HTR-8/SVneo (cell line): ENCODE measurements at places on chromosomes 2 and 18.

GRCh38 chr2:106117882-106118684 is 76.0 kb downstream of the UXS1 start:
- DNase-seq: no peak

GRCh38 chr2:46116553-46116991 is 180.6 kb upstream of the EPAS1 start:
- no peak for DNase-seq

DNA sequence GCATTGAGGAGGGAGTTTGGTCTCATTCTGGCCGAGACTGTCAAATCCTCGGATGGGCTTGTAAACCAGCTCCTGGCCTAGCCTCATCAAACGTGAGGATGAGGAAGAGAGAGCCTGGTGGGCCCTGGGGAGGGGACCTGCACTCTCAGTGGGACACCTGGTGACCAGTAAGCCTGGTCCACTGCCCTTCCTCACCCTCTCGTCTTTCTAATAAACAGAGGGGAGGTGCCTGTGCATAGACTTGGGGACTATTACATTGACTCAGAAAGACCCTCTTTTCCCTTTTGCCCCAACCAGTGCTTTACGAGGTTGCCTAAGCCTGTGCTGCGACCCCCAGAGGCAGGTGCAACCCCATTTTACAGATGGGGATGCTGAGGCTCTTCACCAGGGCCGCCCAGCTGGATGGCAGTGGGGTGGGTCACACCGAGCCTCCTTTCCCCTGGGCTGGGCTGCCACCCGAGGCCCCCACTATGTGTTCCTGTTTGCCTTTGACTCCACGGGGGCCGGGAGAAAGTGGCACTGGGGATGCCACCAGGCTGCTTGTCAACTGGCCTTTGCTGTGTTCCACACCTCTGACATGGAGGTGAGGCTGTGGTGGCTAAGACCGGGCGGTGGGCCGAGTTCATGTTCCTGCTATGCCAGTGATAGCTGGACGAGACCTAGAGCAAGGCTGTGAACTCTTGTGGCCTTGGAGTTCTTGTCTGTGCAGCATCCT is 85.9 kb downstream of the GLI2 start:
- no peak for DNase-seq

DNA sequence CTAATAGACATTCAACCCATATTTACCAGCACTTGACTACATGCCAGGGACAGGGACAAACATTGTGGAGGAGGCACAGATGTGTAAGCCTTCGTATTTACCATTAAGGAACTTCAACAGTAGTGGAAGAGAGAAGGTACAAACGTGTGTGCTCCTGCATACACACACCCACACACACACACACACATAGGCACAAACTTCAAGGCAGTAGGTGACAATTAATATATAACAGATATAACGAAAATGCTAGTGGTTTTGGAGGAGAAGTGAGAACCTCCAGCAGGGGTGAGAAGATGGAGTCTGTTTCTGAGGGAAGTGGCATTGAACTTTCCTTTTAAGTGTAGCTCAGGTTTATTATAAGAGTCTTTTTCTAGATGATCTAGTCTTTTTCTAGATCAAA is 231.1 kb downstream of the SETBP1 start:
- no peak for DNase-seq

DNA sequence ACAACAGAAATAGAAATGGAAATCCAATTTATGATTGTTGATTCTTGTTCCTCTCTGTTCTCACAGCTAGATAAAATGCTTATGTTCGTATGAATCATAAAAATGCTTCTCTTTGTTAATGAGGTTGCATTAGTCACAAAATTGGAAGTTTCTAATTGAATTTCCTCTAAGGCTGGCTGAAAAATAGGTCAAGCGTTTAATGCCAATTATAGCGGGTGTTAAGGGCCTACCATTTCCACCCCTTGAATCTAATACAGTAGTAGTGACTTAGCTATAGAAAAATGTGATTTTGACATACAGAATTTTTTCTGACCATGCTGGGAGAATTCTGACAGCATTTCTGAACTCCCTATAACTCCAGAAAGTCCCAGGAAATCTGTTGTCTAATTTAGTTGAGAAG is 107.1 kb downstream of the TTN start:
- DNase-seq: no peak

DNA sequence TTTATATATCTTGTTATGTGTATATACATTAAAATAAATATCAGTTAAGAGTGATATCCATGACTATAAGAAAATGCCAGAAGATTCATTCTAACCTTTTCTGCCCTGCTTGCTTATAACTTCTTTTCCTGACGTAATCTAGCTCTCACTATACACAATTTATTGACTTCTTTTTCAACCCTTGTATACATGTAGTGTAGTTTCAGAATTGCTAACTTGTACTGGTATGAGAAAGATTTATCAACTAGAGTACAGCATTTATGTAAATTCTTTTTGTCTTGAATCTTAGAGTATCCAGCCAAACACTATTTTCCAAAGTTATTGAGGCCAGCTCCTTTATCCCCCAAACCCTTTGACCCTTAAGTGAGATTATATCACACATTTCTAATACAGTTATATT is 798.0 kb upstream of the RAB6C start:
- no peak for DNase-seq

GRCh38 chr2:1717113-1717512 is 27.2 kb downstream of the PXDN start:
- DNase-seq: no peak

DNA sequence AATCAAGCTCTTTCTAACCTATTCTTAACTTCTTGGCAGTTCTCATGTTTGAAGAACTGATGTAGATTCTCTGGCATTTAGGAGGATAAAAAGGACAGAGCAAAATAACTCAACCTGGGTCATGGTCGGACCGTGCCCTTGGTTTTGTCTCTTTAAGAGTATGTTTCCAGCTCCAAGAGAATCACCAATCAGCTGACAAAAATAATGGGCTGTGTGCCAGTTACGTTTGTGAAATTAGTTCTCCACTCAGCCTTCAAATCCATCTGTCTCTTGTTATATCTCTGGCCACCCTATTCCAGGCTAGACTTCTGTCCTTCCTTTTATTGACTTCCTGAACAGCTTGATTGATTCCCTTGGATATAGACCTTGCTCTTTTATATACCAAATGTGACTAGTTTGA is 225.7 kb downstream of the EPHA4 start:
- DNase-seq: no peak

DNA sequence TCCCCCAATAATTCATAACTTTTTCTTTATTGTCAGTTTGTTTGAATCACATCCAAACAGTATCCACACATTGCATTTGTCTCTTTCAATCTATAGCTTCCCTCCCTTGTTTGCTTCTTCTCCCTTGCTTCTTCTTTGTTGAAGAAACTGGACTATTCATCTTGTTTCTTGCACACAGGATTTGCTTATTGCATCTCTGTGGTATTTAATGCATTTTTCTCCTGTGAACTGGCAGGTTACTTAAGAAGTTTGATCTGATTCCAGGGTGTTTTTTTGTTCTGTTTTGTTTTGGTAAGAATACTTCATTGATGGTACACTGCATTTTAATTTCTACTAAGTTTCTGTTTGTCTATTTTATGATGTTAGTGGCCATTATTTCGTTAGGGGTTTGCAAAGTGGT is 166.8 kb downstream of the CAMKMT start:
- DNase-seq: no peak

DNA sequence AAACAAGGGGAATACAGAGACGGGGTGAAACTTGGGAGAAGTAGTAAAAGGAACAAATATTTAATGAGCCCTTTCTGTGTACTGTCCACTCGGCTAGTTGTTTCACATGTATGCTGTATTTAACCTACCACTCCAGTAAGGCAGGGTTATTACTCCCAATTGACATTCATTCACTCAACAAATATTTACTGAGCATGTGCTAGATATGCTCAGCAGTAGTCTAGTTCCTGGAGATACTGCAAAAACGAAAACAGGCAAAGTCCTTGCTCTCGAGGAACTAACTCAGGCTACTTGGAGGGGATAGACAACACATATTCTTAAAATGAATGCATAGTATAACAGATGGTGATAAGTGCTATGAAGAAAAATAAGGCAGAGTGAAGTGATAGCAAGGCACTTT is 207.3 kb downstream of the SS18 start:
- DNase-seq: no peak

DNA sequence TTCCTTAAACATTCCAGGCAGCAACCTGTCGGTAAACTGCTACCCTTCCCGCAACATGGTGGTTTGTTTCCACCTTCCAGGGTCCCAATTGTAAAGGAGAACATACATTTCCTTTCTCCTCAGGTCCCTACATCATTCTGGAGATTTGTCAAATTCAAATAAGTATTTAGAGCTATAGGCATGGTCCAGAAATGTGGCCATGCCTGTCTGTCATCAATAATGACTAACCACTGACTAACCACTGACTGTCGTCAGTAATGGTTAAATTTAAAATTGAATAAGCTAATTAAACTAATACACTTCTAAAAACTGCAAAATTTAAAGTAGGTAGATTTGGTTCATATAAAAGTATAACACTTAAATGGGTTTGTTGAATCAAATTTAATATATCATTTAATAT is 984.0 kb upstream of the SLC39A10 start:
- DNase-seq: no peak

GRCh38 chr2:218169757-218170546 is 3.2 kb upstream of the CXCR1 start:
- no peak for DNase-seq

- no peak for DNase-seq
These were observed 77.5 kb upstream of the TTC21B start for GRCh38 chr2:166031054-166031453.

- DNase-seq: no peak
These were observed 1.5 kb upstream of the INHBB start for GRCh38 chr2:120344214-120344975.

- DNase-seq: no peak
These were observed 166.2 kb downstream of the FTCDNL1 start for GRCh38 chr2:199684832-199685231.

- no peak for DNase-seq
These were observed 996 bp downstream of the TGFBRAP1 start for GRCh38 chr2:105328281-105329196.

- no peak for DNase-seq
These were observed 20.6 kb downstream of the FIGN start for GRCh38 chr2:163715199-163715598.

DNA sequence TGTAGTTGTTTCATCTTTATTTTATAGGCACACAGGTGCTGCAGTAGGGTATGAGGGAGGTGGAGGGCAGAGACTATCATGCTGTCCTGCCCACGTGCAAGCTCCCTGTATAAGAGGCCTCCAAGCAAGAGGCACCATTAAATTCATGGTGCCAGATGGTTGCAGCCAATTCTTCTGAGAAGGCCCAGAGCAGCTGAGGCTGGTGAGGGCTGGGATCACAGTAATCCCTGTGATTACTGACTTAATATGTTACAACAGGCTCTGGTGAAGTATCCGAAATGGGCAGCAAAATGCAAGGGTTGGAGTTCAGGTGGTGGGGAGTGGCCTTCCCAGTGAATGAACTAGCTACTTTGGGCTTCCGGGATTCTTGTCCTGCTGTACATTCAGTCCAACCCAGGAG is 191.9 kb upstream of the SMAD2 start:
- no peak for DNase-seq

DNA sequence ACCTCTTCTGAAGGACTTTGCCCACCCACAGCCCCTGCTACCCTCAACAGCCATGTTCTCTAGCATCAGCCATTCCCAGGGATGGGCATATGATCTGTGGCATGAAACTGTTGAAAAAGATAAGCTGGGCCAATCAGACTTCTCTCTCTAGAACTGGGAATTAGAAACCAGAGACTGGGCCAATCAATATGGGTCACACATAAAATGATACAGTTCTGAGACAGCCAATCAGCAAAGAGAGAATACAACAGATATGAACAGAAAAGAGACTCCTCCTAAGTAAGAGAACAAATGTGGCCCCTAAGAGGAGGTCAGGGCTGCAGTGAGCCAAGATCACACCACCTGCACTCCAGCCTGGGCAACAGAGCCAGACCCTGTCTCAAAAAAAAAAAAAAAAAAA is 2.1 kb downstream of the KIDINS220 start:
- DNase-seq: no peak

DNA sequence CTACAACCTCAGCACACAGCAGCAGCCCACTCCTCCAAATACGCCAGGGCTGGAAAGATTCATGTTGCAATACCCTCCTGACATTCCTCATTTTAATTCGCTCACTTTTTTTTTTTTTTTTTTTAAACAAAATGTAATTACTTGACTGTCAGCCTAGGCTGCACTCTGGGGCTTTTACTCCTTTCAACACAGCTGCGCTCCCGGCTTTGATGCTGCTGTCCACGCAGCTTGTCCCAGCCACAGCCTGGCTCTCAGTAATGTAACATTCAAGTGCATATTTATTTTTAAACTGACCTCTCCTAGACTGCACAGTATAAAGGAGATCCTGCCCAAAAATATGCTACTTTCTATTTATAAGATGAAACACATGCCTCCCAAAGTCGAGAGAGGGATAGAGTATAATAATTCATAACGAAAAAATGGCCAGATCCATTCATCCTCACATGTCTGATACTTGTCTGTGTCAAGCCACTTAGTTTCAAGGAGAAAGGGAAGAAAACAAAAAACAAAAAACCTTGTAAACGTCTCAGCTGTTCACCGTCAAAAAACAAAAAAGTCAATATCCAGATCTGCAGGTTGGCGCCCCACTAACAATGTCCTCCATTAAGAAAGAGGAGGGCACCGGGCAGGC is 949 bp downstream of the CDC42EP3 start:
- no peak for DNase-seq

DNA sequence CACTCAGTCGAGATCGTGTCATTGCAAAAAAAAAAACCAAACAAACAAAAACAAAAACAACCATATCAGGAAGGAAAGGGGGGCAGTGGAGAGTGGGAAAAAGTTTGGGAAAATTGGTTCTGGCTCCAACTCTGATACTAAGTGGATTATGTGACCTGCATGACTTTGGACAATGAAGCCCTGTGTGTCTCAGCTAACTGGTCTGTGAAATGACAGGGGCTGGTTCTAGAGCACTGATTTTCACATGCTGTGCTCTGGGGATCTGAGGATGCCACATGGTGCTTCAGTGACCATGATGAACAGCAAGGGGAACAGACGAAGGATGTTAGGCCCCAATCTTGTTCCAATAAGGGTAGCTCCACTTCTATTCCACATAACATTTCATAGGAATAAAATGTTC is 157.4 kb upstream of the DNMT3A start:
- no peak for DNase-seq

GRCh38 chr2:230958820-230959756 is 34.0 kb upstream of the GPR55 start:
- no peak for DNase-seq

DNA sequence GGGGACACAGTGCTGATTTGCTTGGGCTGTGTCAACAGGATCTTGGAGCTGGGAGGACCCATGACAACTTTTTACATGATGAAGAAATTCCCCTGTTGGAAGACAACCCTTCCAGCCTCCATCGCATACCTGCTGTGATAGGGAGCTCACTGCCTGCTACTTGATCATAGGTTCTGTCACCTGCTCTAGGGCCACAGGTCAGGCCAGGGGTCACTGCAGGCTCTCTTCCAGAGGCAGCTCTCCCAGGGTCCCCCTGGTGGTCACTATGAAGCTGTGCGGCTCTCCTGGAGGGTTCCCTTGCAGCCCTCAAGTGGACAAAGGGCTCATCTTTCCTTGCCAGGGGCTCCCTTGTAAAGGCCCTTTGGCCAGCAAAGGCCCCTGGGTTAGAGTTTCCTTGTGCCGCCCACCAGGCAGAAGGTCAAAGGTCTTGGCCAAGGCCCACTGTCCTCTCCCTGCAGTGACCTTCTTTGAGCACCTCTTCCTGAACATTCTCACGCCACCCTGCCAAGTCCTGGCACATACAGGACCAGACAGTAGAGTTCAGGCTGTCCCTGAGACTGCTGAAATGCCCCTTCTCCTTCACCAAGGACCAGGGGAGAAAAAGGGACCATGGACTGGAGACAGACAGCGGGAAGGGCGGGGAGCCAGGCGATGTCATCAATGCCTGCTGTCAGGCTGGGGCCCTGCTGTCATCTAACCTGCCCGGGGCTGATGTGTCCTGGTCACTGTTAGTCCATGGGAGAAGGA is 345.1 kb downstream of the DYSF start:
- peak; percentile 70 for DNase-seq
